ENCODE measurements at places on chromosomes 3 and 15.

GRCh38 chr3:122067588-122068240 lies 12.6 kb downstream of the CD86 start:
- H3K27ac ChIP-seq, result no peak overlapping the region
- H3K4me3 ChIP-seq, result no peak overlapping the region
- DNase-seq, result no peak
- no peaks in the 10 kb centered on the region for H3K4me1 ChIP-seq

DNA sequence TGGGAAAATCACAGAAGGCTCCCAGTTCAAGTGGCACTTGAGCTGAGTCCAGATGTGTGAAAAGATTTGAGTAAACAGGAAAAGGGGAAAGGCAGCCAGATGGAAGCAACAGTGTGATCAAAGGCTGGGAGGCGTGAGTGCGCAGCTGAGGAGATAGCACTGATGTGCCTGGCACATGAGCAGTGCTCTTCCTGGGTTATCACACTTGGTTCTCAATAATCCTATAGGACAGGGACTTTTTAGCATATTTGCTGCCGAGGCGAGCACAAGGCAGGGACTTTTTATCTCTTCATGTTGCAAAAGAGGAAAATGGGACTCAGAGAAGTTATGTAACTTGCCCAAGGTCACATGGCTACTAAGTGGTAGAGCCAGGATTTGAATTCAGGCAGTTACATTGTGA lies 39.6 kb downstream of the CORO2B start:
- H3K4me1 ChIP-seq, result no peaks in the 10 kb centered on the region
- DNase-seq, result no peak
- no peak overlapping the region for H3K4me3 ChIP-seq

- no peaks in the 10 kb centered on the region for H3K36me3 ChIP-seq
- H3K4me1 ChIP-seq, result no peaks in the 10 kb centered on the region
- no peak for DNase-seq
- H3K27ac ChIP-seq, result no peak overlapping the region
- no peak overlapping the region for H3K4me3 ChIP-seq
- H3K27me3 ChIP-seq, result no peaks in the 10 kb centered on the region
These were observed 404.4 kb upstream of the PROK2 start for GRCh38 chr3:72189339-72189738.

GRCh38 chr15:90413411-90414379 lies 25.7 kb downstream of the IQGAP1 start:
- DNase-seq, result no peak
- peaks cover 7% of the 10 kb centered on the region for H3K36me3 ChIP-seq
- peak overlapping the region; percentile 41 for H3K4me3 ChIP-seq
- peaks cover 52% of the 10 kb centered on the region for H3K4me1 ChIP-seq
- peak overlapping the region; percentile 23 for H3K27ac ChIP-seq

- peak overlapping the region; percentile 41 for H3K27ac ChIP-seq
- DNase-seq, result no peak
- H3K4me3 ChIP-seq, result peak overlapping the region; percentile 59
- H3K36me3 ChIP-seq, result no peaks in the 10 kb centered on the region
These were observed 50.8 kb downstream of the CRYBG3 start for GRCh38 chr3:97872525-97873042.

GRCh38 chr3:52481819-52482521 lies 13.2 kb upstream of the STAB1 start:
- H3K4me3 ChIP-seq, result no peak overlapping the region
- no peaks in the 10 kb centered on the region for H3K4me1 ChIP-seq
- no peak for DNase-seq
- H3K36me3 ChIP-seq, result peaks cover 62% of the 10 kb centered on the region
- no peaks in the 10 kb centered on the region for H3K27me3 ChIP-seq
- H3K27ac ChIP-seq, result no peak overlapping the region

DNA sequence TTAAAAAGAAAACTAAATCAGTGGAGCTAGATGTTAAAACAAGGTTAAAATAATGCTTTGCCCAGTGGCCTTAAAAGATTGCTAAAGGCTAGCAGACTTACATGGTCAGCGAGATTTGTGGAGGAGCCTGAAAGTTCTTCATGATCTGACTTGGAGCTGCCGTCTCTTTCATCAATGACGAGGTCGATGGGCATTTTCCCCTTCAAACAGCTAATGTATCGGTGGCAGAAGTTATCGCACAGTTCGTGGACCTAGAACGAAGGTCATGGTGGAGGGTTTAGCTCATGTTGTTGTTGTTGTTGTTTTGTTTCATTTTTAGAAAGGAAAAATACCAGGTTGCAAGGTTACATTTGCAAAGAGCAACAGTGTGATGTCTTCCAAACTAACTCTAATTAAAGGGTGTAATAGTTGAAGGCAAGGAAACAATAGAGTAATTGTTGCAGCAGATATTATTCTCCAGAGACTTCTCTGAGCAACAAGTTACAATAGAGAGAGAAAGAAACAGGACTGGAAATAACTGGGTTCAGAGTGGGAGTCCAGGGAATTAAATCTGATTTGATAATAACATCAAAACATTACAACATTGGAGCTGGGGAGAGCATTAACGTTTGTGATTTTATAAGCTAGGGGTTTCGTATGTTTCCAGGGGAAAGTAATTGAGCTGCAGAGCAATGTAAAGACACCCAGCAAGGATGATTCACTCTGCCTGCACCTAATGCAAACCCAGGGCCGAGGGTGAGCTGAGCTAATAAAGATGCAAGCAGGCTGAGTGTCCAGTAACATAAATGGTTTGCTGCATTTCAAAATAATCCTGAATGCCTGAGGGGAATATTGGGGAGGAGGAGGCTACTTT lies 6.6 kb downstream of the MEIS2 start:
- no peaks in the 10 kb centered on the region for H3K36me3 ChIP-seq
- H3K4me1 ChIP-seq, result peaks cover 11% of the 10 kb centered on the region
- no peak for DNase-seq
- H3K4me3 ChIP-seq, result no peak overlapping the region
- peaks cover 45% of the 10 kb centered on the region for H3K27me3 ChIP-seq

GRCh38 chr15:35150361-35150760 lies 65.3 kb upstream of the NANOGP8 start:
- no peak for DNase-seq
- no peaks in the 10 kb centered on the region for H3K36me3 ChIP-seq
- H3K4me1 ChIP-seq, result no peaks in the 10 kb centered on the region
- H3K4me3 ChIP-seq, result no peak overlapping the region
- H3K27me3 ChIP-seq, result no peaks in the 10 kb centered on the region

GRCh38 chr3:180776433-180776832 lies 97.1 kb upstream of the CCDC39 start:
- no peak overlapping the region for H3K27ac ChIP-seq
- DNase-seq, result no peak
- H3K4me1 ChIP-seq, result no peaks in the 10 kb centered on the region

DNA sequence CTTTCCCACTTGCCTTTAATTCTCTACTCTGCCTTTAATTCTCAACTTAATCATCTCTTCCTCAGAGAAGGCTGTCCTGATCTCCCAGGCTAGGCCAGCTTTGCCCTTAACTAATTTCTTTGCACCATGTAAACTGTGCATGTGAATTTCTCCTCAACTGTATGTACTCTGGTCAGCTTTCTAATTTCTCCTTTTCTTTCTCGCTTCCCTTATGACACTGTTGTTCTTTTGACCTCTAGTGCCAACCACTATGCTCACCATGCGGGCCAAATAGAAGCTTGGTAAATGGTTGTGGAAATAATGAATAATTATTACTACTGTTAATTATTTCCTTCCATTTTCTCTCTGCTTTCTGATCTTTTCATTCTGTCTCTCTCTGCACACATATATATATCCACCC lies 269.0 kb upstream of the CRBN start:
- no peak overlapping the region for H3K4me3 ChIP-seq
- H3K27me3 ChIP-seq, result no peaks in the 10 kb centered on the region
- no peaks in the 10 kb centered on the region for H3K36me3 ChIP-seq
- DNase-seq, result no peak

DNA sequence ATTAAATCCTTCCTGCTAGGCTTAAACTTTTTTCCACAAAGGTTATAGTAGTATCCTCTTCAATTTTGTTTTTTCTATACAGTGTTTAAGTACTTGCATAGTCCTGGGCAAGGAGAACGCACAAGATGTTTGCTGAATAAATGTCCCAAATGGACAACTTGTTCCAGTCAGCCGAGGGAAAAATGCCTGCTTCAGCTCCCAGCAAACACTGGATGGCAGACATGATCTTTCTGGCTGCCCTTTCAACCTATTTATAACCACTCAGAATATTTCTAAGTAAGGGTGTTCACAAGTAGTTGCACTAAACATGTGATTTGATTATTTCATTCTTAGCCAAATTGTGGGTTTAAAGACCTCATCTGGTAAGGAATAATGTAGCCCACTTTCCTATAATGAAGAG lies 29.8 kb downstream of the GNB4 start:
- H3K27ac ChIP-seq, result no peak overlapping the region
- no peak overlapping the region for H3K4me3 ChIP-seq
- H3K36me3 ChIP-seq, result no peaks in the 10 kb centered on the region
- DNase-seq, result no peak

DNA sequence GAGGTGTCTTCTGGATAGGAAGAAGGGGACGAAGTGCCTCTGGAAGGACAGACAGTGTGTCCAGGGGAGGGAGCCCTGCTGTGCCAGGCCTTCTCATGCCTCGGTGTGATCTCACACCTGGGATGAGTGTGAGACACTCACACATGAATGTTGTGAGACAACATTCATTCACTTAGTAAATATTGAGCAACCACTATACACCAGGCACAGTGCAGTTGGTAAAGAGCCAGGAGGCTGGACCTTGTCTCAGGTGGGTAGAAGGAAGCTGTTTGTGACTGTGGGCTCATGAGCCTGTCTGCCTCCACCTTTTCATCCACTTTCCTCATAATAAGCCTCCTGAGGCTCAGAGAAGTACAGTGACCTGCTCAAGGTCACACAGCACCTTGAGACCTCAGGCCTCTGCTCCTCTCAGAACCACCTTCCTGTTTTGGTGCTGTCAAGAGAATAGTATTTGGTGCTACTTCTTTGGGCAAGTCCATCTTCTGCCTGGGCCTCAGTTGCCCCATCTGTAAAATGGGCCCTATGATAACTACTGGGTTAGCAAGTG lies 20.9 kb downstream of the SLC6A6 start:
- no peak overlapping the region for H3K4me3 ChIP-seq
- no peak for DNase-seq
- peaks cover 9% of the 10 kb centered on the region for H3K36me3 ChIP-seq
- peak overlapping the region; percentile 98 for H3K27ac ChIP-seq
- no peaks in the 10 kb centered on the region for H3K27me3 ChIP-seq

DNA sequence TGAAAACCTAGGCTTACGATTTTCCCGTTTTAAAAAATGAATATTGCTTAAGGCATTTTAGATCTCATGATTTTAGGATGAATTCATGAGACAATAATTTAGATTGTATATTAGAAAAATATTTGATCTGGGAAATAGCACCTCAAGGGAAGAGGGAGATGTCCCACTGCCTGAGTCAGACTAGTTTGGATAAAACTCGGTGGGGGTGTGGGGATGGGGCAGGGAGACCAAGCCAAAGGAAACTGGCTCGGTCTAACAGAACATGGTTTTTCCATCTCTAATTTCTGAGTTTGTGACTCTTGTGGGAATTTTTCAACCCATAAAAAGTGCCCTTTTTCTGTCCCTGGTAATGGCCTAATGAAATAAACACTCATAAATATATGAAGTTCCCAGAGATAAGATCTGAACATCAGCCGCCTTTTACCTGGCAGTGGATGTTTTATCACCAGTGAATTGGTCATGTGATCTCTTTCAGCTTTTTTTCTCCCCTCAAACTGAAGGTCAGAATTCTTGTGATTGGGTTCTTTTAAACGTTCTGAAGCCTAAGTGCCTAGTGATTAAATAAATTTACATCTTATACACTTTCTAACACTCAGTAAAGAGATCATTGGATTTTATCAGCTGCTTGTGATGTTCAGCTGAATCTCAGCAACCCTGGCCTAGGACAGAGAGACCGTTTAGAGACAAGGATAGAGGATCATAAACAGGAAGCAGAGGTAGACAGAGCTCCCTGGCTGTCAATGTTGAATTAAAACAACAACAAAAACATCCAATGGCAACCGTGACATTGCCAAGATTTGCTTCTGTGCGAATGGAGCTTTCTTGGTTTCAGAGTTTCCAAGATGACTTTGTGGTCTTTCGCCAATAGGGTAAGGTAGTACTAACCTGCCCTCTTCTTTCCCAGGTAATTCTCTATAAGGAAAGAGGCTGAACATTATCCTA lies 1038.2 kb downstream of the MCTP2 start:
- H3K27me3 ChIP-seq, result no peaks in the 10 kb centered on the region
- no peak for DNase-seq
- no peaks in the 10 kb centered on the region for H3K4me1 ChIP-seq
- H3K4me3 ChIP-seq, result no peak overlapping the region

DNA sequence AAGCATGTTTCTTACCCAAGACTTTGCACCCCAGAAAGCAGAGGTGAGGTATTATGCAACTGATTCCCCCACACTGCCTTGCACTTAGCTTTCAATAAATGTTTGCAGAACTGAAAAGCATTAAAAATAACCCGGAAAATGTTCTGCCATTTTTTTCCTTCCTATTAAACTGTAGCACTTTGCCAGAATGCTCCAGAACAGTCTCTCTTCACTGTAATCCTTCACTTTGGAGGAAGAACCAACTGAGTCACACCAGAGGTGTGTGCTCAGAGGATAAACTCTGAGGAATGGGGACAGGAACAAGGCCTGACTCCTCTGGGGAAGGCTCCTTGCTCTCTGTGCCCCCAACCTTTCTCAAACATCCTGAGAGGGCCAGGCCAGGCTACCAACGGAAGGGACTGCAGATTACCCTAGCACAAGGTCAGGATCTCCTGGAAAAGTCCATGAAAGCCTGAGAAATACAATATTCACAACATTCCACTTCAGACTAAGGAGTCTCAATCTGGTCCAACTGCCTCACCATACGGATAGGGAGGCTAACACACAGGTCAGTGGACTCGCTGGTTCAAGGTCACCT lies 19.0 kb downstream of the ANP32A start:
- H3K4me1 ChIP-seq, result peaks cover 44% of the 10 kb centered on the region
- DNase-seq, result no peak
- H3K36me3 ChIP-seq, result peaks cover 9% of the 10 kb centered on the region
- H3K4me3 ChIP-seq, result no peak overlapping the region
- no peaks in the 10 kb centered on the region for H3K27me3 ChIP-seq
- H3K27ac ChIP-seq, result no peak overlapping the region

- H3K4me3 ChIP-seq, result no peak overlapping the region
- H3K27me3 ChIP-seq, result no peaks in the 10 kb centered on the region
- DNase-seq, result no peak
- no peaks in the 10 kb centered on the region for H3K4me1 ChIP-seq
- H3K36me3 ChIP-seq, result no peaks in the 10 kb centered on the region
- H3K27ac ChIP-seq, result no peak overlapping the region
These were observed 176.1 kb upstream of the CCDC54 start for GRCh38 chr3:107201146-107201545.

All from CD4-positive, CD25-positive, alpha-beta regulatory T cell (primary cell).